ENCODE measurements at places on chromosomes 5 and 9.

DNA sequence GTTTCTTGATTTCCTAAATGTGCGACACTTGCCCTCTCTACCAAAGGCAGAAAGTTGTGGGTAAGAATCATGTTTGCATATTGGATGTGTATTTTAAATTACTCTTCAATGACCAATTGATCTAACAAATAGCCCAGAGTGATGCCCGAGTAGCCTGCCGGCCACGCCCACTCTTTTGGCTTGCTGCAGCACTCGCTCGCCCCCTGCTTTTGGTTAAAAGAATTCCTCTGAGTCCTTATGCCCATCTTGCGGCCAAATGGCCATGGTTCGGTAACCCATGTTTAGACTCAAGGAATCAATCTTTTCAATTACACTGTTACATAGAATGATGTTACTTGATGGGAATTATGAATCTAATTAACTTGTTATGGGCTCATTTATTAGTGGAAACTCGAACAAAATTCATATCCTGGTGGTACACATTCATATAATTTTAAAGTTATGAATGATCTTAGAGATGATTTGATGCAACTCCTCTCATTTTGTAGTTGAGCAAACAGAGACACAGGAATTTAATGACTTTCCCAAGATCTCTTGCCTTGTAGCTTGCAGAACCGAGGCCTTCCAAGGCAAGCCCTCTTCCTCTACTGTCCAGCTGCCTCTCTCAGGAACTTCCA, 36.5 kb downstream of the PPIC start:
- DNase-seq: no peak

GRCh38 chr5:5645198-5645597, 222.7 kb downstream of the ICE1 start:
- no peak for DNase-seq

GRCh38 chr5:134957920-134958608, 9.6 kb upstream of the CATSPER3 start:
- DNase-seq: no peak

- no peak for DNase-seq
Observed at GRCh38 chr9:3059781-3060468, 216.0 kb upstream of the PUM3 start.

DNA sequence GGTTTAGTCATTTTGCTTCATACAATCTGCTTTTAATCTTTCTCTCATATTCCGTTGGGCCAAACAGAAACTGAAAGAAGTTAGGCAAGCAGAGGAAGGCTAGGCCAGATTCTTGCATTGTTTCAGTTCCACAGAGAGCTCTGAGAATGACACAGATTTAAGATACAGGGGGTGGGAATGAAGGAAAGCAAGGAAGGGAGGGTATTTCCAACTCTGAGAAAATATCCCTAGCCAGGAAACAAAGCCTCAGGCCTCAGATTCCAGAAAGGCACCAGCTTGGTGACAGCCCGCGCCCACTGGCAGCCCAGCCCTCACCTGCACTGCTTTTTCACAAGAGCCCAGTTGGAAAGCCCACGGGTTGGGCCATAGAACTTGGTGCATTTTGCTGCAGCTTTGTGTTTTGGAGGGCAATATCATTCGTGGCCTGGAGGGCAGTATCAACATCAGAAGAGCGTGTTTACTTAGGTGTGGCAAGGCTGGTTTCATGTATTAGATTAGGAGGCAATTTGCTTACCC, 63.5 kb downstream of the ENC1 start:
- peak; percentile 44 for DNase-seq

DNA sequence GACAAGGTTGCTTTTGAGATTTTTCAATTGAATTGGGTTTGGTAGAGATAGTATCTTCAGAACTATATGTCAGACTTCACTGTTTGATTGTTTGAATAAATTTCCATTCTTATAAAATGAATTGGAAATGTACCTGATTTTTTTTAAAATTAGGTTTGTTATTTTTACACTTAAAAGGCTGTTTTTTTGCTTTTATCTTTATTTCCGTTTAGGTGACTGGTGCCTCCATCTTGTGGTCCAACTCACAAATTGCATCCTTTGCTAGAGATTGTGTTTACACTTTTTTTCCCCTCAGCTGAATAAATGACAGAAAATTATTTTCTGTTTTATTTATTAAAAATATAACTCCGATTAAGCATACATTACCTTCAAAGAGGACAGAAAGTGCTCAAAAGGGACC, 15.6 kb downstream of the NDUFAF2 start:
- DNase-seq: no peak

DNA sequence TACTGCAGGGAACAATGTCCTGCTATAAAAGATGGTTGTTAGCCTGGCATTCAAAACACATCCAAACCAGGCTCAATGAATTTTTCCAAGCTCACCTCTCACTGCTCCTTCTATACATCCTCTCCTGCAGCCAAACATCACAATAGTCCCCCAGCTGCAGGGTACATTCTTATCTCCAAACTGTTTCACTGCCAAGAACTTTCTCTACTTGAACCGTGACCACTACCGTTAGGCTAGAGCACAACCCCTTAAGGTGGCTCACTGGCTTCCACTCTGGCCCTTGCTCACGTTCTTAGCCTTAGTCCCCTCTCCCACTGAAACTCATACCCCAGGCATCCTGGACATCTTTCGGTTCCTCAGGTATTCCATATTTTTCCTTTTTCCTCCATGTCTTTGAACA, 29.0 kb upstream of the ANXA6 start:
- no peak for DNase-seq

DNA sequence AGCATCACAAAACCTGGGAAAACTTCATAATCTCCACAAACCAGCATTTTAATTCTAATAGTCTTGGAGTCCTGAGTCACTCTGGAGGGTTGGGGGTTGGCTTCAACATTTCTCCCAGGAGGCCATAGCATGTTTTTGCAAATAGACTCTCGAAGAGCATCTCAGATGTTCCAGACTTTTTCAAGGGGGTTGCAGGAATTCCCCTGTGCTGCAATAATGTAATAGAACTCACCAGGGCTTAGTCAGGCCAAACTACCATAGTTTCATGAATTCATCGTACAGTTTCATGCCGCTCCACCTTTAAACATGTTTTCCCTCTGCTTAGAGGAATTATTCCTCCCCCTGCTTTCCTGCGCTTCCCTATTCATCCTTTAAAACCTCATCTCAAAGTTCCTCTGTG, 499.5 kb upstream of the KLF4 start:
- no peak for DNase-seq

DNA sequence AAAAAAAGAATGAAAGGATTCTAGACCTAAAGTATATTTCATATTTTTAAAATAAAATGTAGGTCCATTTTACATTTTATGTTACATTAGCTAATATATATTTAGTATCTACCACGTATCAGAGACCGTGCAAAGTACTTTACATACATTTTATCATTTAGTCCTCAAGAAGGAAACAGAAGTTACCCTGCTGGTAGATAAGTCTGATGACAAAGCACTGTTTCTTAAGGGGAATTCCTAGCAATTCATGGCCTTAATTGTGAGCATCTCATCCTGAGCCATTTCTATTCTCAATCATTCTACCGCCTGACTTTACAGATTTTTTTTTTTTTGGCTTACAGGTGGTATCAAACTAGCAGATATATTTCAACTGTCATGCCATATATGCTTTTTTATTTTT, 367.7 kb downstream of the PRELID2 start:
- DNase-seq: no peak

DNA sequence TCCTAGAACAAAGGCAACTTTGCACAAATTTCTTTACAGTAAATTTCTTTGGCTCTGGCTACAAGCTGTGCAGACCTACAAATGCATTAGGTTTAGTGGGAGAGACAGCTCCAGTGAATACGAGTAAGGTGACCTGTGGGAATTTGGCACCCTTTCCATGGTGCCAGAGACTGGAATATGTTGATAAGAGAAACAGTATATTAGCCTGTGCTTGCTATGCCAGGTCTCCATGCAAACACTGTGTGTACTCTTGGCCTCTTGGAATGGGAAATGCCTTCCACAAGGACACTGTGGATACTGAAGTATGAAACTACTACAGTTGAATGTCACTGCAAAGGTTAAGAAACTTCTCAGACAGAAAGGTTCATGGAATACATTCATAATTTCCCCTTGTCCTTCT, 458.5 kb downstream of the IRX1 start:
- DNase-seq: no peak

GRCh38 chr9:12878351-12878978, 103.6 kb downstream of the LURAP1L start:
- no peak for DNase-seq

- no peak for DNase-seq
Observed at GRCh38 chr5:83149671-83150070, 72.3 kb downstream of the XRCC4 start.

DNA sequence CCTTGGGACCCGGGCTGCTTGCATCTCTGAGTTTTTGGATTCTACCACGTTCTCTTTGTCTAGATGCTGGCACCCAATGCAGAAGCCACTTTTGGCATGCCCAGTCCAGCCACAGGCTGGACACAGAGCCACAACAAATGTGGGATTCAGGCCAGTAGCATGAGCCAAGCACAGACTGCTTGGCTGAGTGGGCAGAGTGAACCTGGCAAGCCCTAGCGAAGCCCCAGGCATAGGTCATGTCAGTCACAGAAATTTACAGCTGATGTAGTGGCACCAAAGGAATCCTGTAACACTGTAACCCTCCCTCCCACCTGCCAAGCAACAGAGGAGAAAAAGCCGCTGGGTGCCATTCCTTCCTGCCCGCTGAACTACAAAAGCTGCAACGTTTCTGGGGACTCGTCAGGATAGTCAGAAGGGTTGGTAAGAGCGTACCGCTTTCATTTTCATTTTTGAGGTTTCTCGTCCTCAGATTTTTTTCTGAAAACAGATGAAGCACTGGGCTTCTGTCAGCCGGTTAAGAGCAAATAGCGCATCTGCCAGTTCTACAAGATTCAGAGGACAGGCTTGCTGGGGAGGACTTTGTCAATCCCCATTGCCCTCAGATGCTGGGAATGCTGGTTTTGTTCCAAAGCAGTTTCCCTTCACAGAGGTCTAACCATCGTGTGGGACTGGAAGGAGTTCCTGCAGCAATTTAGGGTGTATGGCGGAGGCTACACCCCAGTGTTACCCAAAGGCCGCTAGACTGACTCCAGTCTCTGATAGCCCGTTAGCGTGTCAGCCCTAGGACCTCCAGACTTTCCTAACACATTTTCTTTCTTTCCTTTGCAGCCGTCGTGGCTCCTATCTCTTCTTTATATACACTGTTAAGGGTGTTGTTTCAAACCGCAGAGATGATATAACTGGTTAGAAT, 399.0 kb downstream of the HTR1A start:
- DNase-seq: no peak

DNA sequence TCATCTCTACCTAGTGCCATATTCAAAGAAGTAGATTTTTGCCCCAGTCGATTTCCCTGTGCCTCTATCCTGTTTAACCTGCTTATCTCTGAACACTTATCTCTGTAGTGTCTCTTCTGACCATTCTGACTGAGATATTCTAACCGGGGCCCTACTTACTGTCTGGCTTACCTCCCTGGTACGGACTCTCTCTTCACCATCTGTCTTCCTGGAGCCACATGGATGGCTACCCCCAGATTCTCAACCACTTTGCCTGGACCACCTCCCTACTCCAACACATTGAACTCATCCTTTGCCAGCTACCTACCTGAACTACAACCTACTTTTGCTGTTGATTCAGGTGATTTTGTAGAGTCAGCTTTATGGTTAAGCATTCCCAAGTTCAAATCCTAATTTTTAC, 397.4 kb upstream of the SLC24A2 start:
- DNase-seq: no peak

DNA sequence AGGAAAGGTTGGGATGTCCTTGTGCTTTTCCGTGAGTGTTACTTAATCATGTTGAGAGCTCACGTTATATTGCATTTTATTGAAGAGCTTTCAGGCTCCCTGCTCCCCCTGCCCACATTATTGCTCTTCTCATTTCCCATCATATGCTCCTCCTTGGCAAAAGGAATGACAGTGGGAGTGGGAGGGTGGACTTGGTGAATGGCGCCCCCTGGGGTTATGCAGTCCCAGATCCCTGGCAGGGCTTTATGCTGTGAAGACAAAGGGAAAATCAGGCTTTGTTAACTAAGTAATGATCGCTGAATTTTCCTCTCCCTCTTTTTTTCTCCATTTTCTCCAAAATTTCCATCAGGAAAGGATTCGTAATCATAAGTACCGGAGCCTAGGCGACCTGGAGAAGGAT, 166.6 kb downstream of the SMARCA2 start:
- DNase-seq: no peak

- DNase-seq: no peak
Observed at GRCh38 chr5:124902097-124902821, 155.8 kb upstream of the ZNF608 start.

- DNase-seq: no peak
Observed at GRCh38 chr5:93250424-93250823, 330.6 kb downstream of the NR2F1-AS1 start.

DNA sequence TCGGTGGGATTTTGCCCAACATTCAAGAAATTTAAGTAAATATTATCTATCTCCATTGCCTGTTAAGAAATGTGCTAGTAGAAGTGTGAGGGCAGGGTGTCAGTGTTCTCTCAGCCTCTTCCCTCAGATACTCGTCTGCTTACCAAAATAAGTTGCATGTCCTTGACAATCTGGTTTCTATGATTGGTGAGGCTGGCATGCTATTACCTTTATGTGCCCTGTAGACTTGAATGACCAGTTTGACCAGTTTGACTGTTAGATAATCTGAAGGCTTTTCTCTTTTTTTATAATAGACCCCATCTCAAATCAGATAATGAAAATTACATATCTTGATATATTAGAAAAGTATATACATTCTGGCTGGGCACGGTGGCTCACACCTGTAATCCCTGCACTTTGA, 348 bp downstream of the CATSPER3 start:
- DNase-seq: no peak

DNA sequence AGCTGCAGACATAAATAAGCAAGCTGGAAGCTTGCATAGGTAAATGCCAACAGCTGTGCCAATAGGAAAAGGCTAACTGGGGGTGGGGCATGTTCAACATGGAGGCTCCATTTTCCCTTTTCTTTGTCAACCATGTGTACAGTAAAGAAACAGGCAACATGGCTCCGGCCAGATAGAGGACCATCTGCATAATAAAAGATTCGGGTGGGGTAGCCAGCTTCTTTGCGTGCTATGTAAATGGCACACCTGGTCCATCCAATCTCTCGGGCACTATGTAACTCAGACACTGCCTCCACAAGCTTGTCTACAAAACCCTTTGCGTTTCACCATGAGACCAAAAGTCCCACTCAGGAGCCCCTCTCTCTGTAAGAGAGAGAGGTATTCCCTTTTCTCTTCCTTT, 41.7 kb upstream of the DENND4C start:
- DNase-seq: no peak

- DNase-seq: peak; percentile 13
Observed at GRCh38 chr9:101028346-101029314, at the start of gene PLPPR1. Gene PLPPR1, plus strand, starts transcription at chr9:101028727.

- no peak for DNase-seq
Observed at GRCh38 chr9:75299324-75299723, 211.0 kb downstream of the OSTF1 start.

Data from fibroblast of skin of left biceps (primary cell).